C1 segment of cervical spinal cord (tissue), 14 donors: ENCODE measurements at places on chromosomes 13 and 19.

DNA sequence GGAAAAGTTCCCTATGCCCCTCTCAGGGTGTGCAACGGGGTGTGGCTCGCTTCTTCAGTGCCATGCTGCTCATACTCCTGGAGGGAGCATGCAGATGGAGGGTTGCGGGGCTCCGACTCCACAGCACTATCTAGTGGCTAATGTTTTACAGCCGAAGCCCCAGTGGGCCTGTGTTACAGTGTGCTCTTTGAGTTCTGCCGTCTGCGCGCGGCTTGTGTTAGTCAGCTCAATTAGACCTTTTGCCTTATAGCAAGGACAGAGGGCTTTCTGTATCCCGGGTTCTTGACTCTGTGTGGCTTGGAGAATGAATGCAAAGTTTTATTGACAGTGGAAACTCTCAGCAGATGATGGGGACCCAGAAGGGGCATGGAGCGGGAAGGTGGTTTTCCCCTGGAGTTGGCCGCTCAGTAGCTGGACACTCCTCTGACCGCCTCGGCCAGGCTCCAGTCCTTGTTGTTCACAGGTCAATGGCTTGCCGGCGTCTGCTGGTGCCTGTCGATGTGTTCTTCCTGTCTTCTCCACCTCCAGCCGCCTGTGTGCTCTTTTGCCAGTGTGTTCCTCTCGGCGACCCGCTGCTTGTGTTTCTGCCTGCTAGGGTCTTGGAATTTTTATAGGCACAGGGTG is 383.4 kb downstream of the LMO7 start:
- DNase-seq = no peak

- no peak for DNase-seq
Observed at GRCh38 chr13:57624565-57625435, 6.7 kb upstream of the PCDH17 start.

- no peak for DNase-seq
Observed at GRCh38 chr19:18320865-18321733, 1.8 kb downstream of the LSM4 start.

GRCh38 chr13:77459592-77459991 is 75.9 kb upstream of the SCEL start:
- no peak for DNase-seq

GRCh38 chr19:31693131-31693932 is 344.1 kb upstream of the TSHZ3 start:
- no peak for DNase-seq

GRCh38 chr19:13966684-13967128 is 14.4 kb downstream of the DCAF15 start:
- no peak for DNase-seq

DNA sequence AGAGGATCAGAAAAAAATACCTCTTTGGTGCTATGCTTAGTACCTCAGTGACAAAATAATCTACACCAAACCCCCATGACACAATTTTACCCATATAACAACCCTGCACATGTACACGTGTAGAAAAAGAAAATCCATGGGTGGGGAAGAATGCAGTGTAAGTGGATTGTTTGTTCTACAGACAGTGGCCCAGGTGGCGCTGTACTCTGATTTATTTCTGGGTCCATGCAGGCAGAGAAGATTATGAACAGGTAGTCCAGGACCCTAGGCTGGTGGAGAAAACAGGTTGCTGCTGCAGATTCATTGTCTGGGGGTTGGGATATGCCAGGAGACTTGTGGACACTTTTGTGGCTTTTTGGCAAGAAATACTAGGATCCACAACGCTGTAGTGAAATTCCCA is 9.1 kb downstream of the ZNF100 start:
- DNase-seq = no peak

DNA sequence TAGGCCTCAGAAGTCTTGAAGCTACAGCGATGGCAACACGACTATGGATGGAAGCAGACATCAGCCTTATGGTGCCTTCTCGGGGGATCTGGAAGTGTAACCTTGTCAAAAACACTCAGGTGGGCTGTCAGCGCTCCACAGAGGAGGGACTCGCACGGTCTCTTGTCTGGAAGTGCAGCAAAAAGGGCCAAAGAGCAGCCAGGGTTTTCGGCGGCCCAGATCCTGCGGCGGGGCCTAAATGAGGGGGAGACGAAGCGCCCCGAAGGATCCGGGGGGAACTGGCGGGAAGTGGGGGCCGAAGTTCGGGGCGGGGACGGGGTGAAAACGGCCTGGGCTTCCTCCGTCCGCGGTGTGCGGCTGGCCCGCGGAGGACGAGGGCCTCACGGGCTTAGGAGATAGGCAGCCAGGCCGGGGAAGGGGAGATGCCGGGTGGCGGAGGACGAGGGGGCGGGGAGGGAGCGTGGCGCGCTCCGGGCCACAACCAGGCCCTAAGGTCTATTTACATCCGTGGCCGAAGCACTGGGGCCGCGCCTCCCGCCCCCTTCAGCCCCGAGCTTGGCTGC is 637 bp downstream of the RANBP3 start:
- no peak for DNase-seq

GRCh38 chr13:113540523-113540922 is 44.0 kb upstream of the TFDP1 start:
- DNase-seq = no peak

DNA sequence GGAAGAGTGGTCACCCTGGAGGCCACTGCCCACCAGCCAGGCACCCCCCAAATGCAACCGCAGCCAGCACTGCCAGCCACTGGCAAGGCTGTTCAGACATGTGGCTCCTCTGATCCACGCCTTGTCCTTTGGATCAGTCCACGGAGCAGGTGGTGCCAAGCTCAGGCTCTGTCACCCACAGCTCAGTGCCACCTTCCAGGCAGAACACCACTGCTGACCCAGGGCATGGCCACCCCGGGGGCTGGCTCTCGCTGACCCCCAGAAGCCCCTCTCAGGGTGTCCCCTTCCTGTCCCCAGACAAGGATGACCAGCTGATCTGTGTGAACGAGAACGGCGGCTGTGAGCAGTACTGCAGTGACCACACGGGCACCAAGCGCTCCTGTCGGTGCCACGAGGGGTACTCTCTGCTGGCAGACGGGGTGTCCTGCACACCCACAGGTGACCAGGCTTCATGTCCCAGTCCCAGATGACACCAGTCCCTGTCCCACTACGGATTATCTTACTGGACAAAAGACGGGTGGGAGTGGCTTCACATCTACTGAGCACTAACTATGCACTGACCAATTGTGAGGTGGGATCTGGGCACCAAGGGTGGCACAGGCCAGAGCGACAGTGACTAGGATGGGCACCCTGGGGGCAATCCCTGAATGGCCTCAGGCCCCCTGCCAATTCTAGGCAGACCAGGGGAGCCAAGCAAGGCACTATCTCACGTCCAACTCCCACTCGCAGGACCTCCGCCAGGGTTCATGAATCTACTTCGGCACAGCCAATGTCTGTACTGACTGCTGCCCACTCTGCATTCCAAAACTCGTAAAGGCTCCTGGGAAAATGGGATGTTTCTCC is 7.0 kb upstream of the F10 start:
- DNase-seq = no peak

GRCh38 chr19:41278478-41278877 is 14.3 kb downstream of the HNRNPUL1 start:
- DNase-seq = no peak

DNA sequence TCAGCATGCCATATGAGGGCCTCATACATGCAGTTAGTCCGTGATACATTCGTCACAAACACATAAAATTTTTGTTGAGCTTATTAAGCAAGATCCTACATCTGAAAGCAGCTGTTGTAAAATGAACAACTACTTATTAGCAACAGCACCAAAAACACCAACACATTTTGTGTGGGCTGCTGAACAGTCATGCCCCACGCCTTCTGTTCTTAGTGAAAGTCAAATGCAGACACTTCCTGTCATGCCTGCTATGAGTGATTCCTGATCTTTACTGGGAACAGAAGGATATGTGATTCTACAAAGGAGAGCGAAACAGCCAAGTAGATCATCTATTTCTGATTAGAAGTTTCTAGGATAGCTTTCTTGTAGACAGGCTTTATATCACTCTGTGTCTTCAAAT is 4.2 kb upstream of the B3GLCT start:
- no peak for DNase-seq
